ENCODE measurements at places on chromosomes 13 and 19.

- no peak for DNase-seq
Measured at GRCh38 chr13:108033800-108034707, 181.3 kb downstream of the LIG4 start.

- peak; percentile 78 for DNase-seq
Measured at GRCh38 chr19:51422053-51422448, 4.6 kb upstream of the SIGLEC10 start.

DNA sequence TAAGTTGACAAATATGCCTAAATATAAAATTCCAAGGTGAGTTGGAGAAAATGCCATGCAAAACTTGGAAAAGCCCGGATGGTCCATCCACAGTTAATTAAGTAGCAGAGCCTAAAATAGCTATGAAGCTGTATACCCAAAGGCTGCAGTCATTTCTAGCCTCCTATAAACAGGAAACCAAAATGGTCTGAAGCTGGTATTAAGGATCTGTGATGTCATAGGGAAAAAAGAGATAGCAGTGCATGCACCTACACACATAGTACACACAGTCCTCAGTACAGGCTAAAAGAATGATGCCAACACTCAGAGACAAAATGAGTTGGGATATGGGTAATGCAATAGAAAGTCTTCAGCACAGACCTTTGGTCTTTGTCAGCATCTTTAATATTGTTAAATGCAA is 736.9 kb downstream of the EFNB2 start:
- DNase-seq, result no peak

DNA sequence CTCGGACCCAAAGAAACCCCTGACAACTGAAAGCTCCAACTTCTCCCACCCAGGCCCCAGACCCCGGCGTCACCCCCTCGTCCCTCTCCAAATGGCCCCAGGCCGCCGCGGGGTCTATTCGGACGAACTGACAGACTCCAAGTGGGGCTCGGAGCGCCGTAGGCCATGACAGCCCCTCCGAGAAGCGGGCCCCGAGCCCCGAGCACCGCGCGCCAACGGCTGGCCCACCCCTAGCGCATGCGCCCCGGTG is 360 bp downstream of the DDX39A start:
- no peak for DNase-seq

GRCh38 chr19:15276620-15277215 is 44.5 kb upstream of the EPHX3 start:
- DNase-seq, result no peak

DNA sequence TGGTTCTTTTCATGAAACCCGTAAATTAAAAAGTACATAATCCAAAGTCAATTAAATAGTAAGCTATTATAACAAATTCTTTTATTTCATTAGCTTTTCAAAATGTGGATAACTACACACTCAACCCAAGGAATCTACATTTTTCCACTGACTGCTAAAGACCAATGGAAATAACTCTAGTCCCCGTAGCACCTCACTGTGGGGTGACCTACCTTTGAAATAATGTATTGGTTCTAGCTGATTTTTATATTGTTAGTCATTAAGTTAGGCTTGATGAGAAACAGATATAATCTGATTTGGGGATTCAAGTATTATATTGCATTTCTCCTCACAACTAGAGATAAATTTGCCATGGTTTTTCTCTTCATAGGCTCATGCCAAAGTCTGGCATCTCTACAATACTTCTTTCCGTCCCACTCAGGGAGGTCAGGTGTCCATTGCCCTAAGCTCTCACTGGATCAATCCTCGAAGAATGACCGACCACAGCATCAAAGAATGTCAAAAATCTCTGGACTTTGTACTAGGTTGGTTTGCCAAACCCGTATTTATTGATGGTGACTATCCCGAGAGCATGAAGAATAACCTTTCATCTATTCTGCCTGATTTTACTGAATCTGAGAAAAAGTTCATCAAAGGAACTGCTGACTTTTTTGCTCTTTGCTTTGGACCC is 37.3 kb downstream of the KL start:
- no peak for DNase-seq

DNA sequence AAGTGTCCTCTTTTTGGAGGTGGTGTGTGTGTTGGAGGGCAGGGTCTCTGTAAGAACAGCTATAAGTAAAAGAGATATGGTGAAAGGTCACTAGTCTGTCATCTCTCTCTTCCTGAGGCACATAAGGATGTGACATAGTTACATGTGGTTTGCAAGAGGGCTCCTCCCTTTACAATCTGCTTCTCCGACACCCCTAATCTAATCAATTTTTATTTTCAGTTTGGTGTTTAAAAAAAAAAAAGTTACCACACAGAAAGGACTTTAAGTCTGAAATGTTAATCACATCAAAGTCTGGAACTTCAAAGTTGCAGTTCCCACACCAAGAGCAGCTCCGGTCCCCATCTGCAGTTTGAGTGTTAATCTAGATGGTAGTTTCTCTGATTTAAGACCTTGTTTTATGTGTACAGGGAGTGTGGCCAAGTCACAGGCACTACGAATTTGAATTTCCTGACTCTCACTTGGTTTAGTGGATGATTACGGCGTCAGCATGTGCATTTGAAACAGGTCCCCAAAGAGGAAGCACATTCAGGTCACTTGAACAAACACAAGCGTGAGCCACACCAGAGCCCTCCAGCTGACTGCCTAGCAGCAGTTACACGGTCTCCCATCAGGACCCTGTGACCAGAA is 53.1 kb downstream of the FOXO1 start:
- DNase-seq, result no peak

- DNase-seq, result peak; percentile 27
Measured at GRCh38 chr13:24788538-24788937, 24.6 kb downstream of the RNF17 start.

- DNase-seq, result no peak
Measured at GRCh38 chr13:45082964-45083363, 37.3 kb upstream of the GTF2F2 start.

All from umbilical cord (tissue), 2 donors.